ENCODE measurements at places on chromosomes 4 and X. TPM values are rescaled to one million over a fixed set of nuclear protein-coding genes. Genes with fewer than 3 reads are reported as not detected.
A peak's percentile ranks its signal among the peaks of the same experiment; 100 is the strongest.

- no peak overlapping the region for H3K27ac ChIP-seq
- DNase-seq, result no peak
- no peak overlapping the region for H3K4me3 ChIP-seq
Measured at GRCh38 chrX:150544222-150544787, 24.1 kb upstream of the MTM1 start.

- H3K4me1 ChIP-seq, result no peaks in the 10 kb centered on the region
- H3K27ac ChIP-seq, result no peak overlapping the region
Measured at GRCh38 chr4:66955784-66956183, 589.5 kb downstream of the CENPC start.

DNA sequence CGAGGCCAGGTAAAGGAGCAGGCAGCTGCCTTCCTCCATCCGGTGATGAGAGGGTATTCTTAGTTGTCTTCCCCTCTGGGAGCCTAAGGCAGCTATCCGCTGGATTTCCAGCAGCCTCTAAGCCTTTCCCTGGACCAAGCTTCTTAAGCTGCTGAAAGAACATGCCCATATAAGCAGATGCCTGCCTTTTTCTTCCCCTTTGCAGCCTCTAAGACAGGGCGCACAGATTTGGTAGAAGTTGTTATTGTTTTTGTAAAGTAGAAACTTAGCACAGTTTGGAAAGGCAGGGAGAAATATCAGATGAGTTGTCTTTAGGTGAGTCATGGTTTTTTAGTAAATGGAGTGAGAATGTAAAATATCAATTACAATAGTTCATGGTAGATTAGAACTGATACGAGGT, 210.8 kb downstream of the ARHGAP10 start:
- H3K27me3 ChIP-seq, result no peaks in the 10 kb centered on the region
- no peaks in the 10 kb centered on the region for H3K36me3 ChIP-seq
- peaks cover 11% of the 10 kb centered on the region for H3K4me1 ChIP-seq
- H3K27ac ChIP-seq, result no peak overlapping the region

DNA sequence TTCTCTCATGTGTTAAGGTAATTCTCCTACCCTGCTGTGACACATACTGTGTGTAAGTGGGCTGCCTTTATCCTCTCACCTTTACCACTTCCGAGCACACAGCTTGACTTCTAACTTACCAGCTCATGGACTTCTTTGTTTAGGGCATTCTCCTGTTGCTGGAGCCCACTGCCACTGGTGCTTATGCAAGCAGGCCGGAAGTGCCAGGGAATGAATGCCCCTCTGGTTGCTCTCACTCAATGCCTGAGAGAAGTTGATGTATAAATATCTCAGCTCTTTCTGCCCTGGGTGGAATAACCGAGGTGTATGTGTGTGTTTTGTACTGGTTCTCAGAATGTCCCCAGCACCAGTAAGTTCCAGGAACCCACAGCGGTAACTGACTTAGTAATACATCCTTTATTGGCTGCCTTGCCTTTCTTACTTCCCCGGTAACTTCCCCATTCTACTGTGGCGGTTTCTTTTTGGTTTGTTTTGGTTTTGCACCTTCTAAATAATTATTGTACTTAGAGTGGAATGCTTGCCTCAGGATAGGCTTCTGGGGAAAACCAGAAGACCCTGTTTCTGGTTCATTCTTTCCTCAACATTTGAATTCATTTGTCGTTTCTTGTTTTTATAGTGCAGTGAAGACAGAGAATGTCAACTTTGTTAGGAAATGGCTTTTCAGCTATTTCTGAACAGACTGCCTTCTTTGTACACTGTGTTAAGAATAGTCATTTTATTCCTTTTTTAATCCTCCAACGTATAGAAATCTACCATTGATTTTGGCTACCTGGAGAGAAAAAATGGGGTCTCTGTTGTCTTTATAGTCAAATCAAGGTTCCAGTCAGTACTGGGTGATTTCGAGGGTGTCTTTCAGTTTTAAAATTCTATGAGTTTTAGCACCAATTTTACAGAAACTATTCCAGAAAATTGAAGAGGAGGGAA, 45.4 kb downstream of the CXorf58 start:
- no peak for DNase-seq
- no peaks in the 10 kb centered on the region for H3K36me3 ChIP-seq
- H3K4me3 ChIP-seq, result no peak overlapping the region

- no peak for DNase-seq
- H3K27me3 ChIP-seq, result no peaks in the 10 kb centered on the region
- H3K4me3 ChIP-seq, result no peak overlapping the region
Measured at GRCh38 chr4:127047930-127048329, 584.8 kb upstream of the INTU start.

GRCh38 chr4:4388836-4389575, 2.1 kb downstream of the NSG1 start:
- H3K27ac ChIP-seq, result no peak overlapping the region
- no peak for DNase-seq
- H3K4me1 ChIP-seq, result peaks cover 5% of the 10 kb centered on the region
- peaks cover 47% of the 10 kb centered on the region for H3K27me3 ChIP-seq
- no peaks in the 10 kb centered on the region for H3K36me3 ChIP-seq
- no peak overlapping the region for H3K4me3 ChIP-seq

GRCh38 chr4:1122505-1122904, 9.1 kb upstream of the RNF212 start:
- H3K4me3 ChIP-seq, result no peak overlapping the region
- no peaks in the 10 kb centered on the region for H3K27me3 ChIP-seq
- H3K4me1 ChIP-seq, result no peaks in the 10 kb centered on the region
- no peak overlapping the region for H3K27ac ChIP-seq

- no peaks in the 10 kb centered on the region for H3K4me1 ChIP-seq
- H3K4me3 ChIP-seq, result no peak overlapping the region
- H3K27me3 ChIP-seq, result no peaks in the 10 kb centered on the region
- DNase-seq, result no peak
- no peak overlapping the region for H3K27ac ChIP-seq
- no peaks in the 10 kb centered on the region for H3K36me3 ChIP-seq
Measured at GRCh38 chr4:144712775-144713174, 66.8 kb downstream of the HHIP start.

GRCh38 chrX:23504540-23504884, 162.8 kb upstream of the PRDX4 start:
- peaks cover 14% of the 10 kb centered on the region for H3K4me1 ChIP-seq
- H3K4me3 ChIP-seq, result no peak overlapping the region
- no peaks in the 10 kb centered on the region for H3K27me3 ChIP-seq
- no peak for DNase-seq
- H3K27ac ChIP-seq, result peak overlapping the region; percentile 25
- H3K36me3 ChIP-seq, result no peaks in the 10 kb centered on the region

GRCh38 chrX:18360867-18361266, 6.4 kb upstream of the SCML2 start:
- H3K27ac ChIP-seq, result no peak overlapping the region
- no peak for DNase-seq
- no peaks in the 10 kb centered on the region for H3K27me3 ChIP-seq
- H3K4me3 ChIP-seq, result no peak overlapping the region
- no peaks in the 10 kb centered on the region for H3K36me3 ChIP-seq

GRCh38 chr4:2417765-2418649, at the start of gene ZFYVE28:
ZFYVE28 (minus strand) TSS chr4:2418645; CDS start chr4:2418323, 322 bp downstream.
- peak within 1 kb of the TSS; percentile 48 for H3K4me3 ChIP-seq
- DNase-seq, result no peak

GRCh38 chr4:173498023-173498422, 32.0 kb downstream of the HAND2 start:
- no peak for DNase-seq
- H3K27me3 ChIP-seq, result peaks cover 45% of the 10 kb centered on the region
- H3K27ac ChIP-seq, result no peak overlapping the region
- H3K36me3 ChIP-seq, result no peaks in the 10 kb centered on the region
- no peak overlapping the region for H3K4me3 ChIP-seq
- peaks cover 7% of the 10 kb centered on the region for H3K4me1 ChIP-seq

- H3K4me1 ChIP-seq, result no peaks in the 10 kb centered on the region
- no peaks in the 10 kb centered on the region for H3K36me3 ChIP-seq
- no peak overlapping the region for H3K27ac ChIP-seq
Measured at GRCh38 chrX:9442056-9442455, 22.8 kb upstream of the TBL1X start.

GRCh38 chr4:10687526-10687925, 3.0 kb upstream of the CLNK start:
- H3K27me3 ChIP-seq, result no peaks in the 10 kb centered on the region
- DNase-seq, result no peak
- H3K4me1 ChIP-seq, result peaks cover 12% of the 10 kb centered on the region
- H3K27ac ChIP-seq, result no peak overlapping the region

DNA sequence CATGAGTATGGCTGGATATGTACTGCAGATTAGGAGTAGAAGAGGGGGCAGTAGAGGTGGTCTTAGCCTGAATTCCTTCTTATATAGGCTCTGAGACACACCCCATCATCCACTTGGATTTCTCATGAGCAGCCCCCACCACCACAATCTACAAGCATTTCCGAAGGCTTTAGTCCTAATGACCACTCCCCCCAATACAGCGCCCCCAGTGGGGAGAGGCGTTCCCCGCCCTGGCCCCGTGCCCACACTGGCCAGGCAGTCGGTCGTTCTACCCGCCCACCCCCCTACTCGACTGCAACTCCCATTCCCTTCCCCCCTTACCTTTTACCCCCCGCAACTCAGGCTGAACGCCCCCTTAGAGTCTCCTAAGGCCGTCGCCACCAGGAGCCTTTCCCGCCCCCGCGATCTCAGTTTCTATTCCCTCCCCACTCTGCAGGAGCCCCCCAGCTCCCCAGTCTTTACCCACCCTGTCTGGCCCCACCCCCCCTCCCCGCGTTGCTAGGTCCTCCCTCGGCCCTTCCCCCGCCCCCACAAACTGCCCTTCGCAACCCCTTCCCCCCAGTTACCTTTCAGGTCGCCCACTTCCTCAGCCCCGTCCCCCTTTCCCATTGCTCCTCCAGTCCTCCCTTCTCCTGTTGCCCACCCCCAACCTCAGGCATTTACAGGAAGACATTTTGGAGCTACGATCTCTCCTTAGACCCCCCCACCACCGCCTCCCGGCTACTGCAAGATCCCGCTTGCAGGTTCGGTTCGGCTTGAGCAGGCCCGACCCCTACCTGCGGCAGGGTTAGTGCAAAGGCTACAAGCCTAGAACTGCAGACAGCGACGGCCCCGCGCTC, 468 bp downstream of the ZMYM3 start:
- H3K4me1 ChIP-seq, result no peaks in the 10 kb centered on the region
- H3K36me3 ChIP-seq, result no peaks in the 10 kb centered on the region
- peak overlapping the region; percentile 87 for H3K4me3 ChIP-seq
- no peaks in the 10 kb centered on the region for H3K27me3 ChIP-seq

SMARCA1 gene
- polyA plus RNA-seq, result 69.0 TPM

SYTL4 gene
- polyA plus RNA-seq, result 3.4 TPM

PNMA3 gene
- polyA plus RNA-seq, result 20.0 TPM

FGF5 gene
- polyA plus RNA-seq, result 0.42 TPM

Data from hepatocyte (in vitro differentiated cells).